ENCODE measurements at places on chromosomes 7 and 10.

DNA sequence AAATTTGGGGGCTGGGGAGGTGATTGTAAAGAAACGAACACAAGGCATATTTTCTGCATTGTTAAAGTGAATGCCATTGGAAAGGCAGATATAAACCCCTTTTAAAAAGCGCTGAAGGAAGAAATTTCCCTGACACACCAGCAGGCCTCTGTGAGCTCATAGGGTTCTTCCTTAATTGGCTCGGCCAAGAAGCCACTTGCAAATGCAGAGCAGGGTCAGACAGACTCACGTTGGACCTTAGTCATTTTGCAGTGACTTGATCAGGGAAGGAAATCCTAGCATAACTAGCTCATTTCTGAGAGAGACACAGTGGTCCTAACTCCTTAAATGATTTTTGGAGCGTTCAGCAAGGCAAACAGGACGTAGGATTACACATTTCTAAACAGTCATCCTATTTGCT lies 1461.4 kb downstream of the GATA3 start:
- no peak overlapping the region for H3K27ac ChIP-seq
- DNase-seq = no peak
- no peaks in the 10 kb centered on the region for H3K27me3 ChIP-seq
- H3K4me3 ChIP-seq = no peak overlapping the region
- H3K4me1 ChIP-seq = no peaks in the 10 kb centered on the region

DNA sequence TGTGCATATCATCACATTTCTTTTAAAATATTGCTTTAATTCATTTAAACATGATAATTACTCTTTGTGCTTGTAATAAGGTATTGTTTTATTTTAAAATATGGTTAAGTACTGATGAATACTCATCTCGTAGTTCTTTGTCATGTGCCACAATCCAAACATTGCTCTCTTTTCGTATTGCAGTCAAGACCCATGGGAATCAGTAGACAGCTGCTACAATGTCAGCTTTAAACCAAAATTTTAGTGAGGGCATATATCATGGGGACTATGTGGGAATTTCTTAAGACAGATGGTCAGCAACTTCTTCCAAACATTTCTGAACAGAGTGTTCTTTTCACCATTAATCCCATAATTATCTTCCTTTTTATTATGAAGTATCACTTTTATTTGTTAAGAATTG lies 77.2 kb upstream of the FZD1 start:
- H3K36me3 ChIP-seq = no peaks in the 10 kb centered on the region
- no peaks in the 10 kb centered on the region for H3K27me3 ChIP-seq
- H3K4me1 ChIP-seq = peaks cover 9% of the 10 kb centered on the region
- H3K27ac ChIP-seq = no peak overlapping the region
- DNase-seq = no peak
- H3K4me3 ChIP-seq = no peak overlapping the region

DNA sequence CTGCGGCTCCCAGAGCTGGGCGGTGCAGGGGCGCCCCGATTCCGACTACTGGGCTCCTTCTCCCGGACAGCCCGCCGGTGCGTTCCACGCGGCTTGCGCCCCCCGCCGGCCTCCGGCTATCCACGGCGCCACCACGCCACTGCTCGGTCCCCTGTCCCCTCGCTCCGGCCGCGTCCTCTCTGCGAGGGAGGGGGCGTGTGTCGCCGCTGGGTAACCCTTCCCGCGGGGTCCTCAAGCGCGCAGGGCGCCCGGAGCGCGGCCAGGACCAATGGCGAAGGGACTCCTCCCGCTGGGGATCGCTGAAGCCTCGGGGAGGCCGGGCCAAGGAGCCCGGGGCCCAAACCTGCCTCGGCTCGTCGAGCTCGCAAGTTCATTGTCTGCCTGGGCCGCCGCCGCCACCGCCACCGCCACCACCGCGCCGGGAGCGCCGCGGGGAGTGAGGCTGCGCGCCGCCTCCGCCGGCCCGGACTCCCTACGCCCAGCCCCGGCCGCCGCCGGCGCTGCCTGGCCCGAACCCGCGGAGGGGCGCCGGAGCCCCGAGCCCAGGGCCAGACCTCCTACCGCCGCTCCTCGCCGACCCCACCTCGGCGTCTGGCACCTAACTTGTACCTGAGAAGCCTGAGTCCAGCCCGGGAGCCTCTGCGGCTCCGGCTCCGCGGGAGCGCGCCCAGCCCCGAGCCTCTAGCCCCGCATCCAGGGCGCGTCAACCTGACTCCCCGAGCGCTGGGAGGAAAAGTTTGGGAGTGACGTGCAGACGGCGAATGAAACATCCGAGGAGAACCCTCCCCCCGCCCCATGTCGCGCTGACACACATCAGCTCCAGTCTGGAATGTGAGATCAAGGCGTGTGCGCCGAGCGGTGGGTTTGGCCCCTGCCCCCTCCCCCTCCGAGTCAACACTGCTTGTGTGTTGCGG lies at the start of gene CHST15:
Gene CHST15 (minus strand): TSS at position 739 of the 914 bp plus-strand sequence. CDS start 47,386 bp downstream, outside the sequence.
- H3K4me1 ChIP-seq = no peaks in the 10 kb centered on the region
- no peaks in the 10 kb centered on the region for H3K36me3 ChIP-seq
- H3K27ac ChIP-seq = no peak within 1 kb of the TSS

GRCh38 chr10:15146366-15146765 lies 22.1 kb downstream of the NMT2 start:
- H3K36me3 ChIP-seq = no peaks in the 10 kb centered on the region
- no peak overlapping the region for H3K4me3 ChIP-seq
- no peak for DNase-seq
- no peaks in the 10 kb centered on the region for H3K4me1 ChIP-seq
- no peak overlapping the region for H3K27ac ChIP-seq

- H3K27me3 ChIP-seq = no peaks in the 10 kb centered on the region
- no peaks in the 10 kb centered on the region for H3K4me1 ChIP-seq
- H3K4me3 ChIP-seq = no peak overlapping the region
- H3K36me3 ChIP-seq = no peaks in the 10 kb centered on the region
- no peak overlapping the region for H3K27ac ChIP-seq
Measured at GRCh38 chr10:77756319-77757232, 119.0 kb upstream of the KCNMA1 start.

DNA sequence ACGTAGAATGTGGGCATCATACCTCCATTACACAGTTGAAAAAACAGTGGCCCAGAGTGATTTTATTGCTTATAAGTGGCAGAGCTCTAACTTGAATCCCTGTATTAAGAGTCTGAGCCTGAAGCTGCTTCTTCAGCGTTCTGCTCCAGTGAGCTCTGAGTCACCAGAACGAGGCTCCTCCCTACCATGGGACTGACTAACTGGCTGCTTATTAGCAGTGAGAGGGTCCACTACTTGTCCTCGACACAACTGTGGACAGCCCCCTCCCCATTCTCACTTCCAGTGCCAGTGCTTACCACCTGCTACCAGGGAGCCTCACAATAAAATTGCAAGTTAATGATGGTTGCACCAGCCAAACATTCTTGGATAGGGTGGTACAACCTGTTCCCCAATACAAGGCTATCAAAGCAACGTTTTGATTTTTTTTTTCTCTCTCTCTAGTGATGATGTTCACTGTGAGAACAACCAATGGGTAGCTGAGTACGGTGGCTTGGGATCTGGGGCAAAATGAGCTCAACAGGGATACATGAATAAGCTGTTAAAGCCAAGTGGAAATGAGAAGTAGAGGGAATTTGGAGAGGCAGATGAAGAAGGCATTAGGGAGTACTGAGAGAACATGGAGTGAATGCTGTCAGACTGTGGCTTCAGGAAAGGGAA lies 2.7 kb upstream of the NRG3 start:
- H3K36me3 ChIP-seq = no peaks in the 10 kb centered on the region
- peaks cover 11% of the 10 kb centered on the region for H3K27me3 ChIP-seq
- H3K4me3 ChIP-seq = no peak overlapping the region
- no peak for DNase-seq
- H3K27ac ChIP-seq = no peak overlapping the region
- no peaks in the 10 kb centered on the region for H3K4me1 ChIP-seq

GRCh38 chr10:110566472-110567200 lies 859 bp upstream of the SMC3 start:
- H3K27me3 ChIP-seq = no peaks in the 10 kb centered on the region
- H3K4me1 ChIP-seq = peaks cover 5% of the 10 kb centered on the region
- H3K27ac ChIP-seq = peak overlapping the region; percentile 75
- peak overlapping the region; percentile 77 for H3K4me3 ChIP-seq

DNA sequence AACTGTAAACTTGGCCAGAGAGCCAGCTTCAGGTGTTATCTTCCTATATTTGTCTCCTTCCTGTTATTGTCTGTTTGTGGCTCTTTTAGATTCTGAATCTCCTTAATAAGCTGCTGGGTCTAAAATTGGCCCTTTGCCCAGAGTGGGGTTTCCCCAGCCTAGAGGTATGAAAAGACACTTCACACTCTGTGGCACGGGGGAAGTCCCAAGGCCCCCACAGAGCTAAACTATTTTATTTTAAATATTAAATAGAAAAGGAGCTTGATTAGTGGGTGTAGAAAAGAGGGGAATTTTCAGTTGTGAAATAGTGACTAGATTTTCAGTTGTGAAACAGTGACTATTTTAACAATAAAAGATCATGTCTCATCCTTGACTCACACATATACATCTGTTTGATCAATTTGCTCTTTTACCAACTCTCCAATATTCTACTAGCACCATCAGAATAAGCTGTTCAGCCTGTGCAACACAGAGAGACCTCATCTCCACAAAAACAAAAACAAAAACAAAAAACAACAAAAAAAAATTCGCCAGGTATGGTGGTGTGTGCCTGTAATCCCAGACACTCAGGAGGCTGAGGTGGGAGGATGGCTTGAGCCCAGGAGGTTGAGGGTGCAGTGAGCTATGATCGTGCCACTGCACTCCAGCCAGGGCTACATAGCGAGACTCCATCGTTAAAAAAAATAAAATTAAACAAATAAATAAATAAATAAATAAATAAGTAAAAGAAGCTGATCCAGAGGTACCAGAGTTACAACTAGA lies 24.9 kb upstream of the ADO start:
- no peaks in the 10 kb centered on the region for H3K4me1 ChIP-seq
- H3K4me3 ChIP-seq = no peak overlapping the region
- no peak overlapping the region for H3K27ac ChIP-seq
- peak; percentile 4 for DNase-seq
- peaks cover 9% of the 10 kb centered on the region for H3K27me3 ChIP-seq
- no peaks in the 10 kb centered on the region for H3K36me3 ChIP-seq

- no peaks in the 10 kb centered on the region for H3K36me3 ChIP-seq
- peak; percentile 33 for DNase-seq
- H3K4me1 ChIP-seq = no peaks in the 10 kb centered on the region
- H3K27me3 ChIP-seq = no peaks in the 10 kb centered on the region
Measured at GRCh38 chr10:80664071-80664680, 126.5 kb downstream of the SH2D4B start.

GRCh38 chr10:97062046-97062445 lies 123.7 kb downstream of the SLIT1 start:
- H3K27ac ChIP-seq = no peak overlapping the region
- no peaks in the 10 kb centered on the region for H3K4me1 ChIP-seq

GRCh38 chr10:7738536-7739407 lies 35.7 kb downstream of the ITIH2 start:
- no peak overlapping the region for H3K27ac ChIP-seq
- H3K4me3 ChIP-seq = no peak overlapping the region
- H3K36me3 ChIP-seq = no peaks in the 10 kb centered on the region
- no peaks in the 10 kb centered on the region for H3K4me1 ChIP-seq
- no peak for DNase-seq

- peak overlapping the region; percentile 10 for H3K27ac ChIP-seq
- peaks cover 10% of the 10 kb centered on the region for H3K4me1 ChIP-seq
- no peaks in the 10 kb centered on the region for H3K27me3 ChIP-seq
- peak; percentile 26 for DNase-seq
- H3K4me3 ChIP-seq = peak overlapping the region; percentile 45
Measured at GRCh38 chr7:75638594-75639070, 100.1 kb downstream of the HIP1 start.

DNA sequence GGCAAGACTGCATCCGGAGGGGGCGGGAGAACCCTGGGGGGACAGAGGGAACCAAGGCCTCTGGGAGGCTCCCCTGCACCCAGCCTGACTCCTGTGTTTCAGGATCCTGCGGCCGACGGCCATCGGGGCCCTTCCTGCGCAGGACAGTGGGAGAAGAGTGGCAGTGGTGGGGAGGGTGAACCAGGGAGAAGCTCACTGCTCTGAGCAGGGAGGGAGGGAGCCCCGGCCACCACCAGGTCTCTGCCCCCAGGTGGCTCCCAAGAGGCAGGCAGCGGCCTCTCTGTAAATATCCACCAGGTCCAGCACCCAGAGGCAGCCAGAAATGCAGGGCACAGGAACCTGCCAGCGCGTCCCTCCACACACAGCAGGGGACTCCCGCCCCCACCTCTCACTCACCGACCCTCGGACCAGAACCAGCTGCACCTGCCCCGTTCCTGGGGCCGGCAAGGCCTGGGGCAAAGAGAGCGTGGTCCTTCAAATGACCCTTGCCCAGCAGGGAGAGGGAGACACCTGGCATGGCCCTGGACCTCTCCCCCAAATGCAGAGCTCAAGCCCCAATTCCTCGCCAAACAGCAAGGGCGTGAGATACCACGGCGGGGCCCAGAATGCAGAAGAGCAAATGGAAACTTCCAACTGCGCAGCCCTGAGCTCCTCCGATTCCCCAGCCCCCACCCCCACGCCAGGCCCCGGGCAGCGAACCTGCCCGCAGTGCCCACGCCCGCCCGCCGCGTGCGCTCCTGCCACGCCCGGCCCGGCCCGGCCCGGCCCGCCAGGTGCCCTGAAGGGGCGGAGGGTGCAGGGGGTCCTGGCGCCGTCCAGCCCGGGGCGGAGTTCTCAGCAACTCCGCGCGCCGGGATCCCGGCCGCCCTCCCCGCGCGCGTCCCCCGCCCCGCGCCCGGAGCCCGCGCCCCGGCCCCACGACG lies 805 bp downstream of the RASGEF1A start:
- H3K36me3 ChIP-seq = no peaks in the 10 kb centered on the region
- no peak overlapping the region for H3K27ac ChIP-seq
- H3K4me3 ChIP-seq = no peak overlapping the region
- H3K4me1 ChIP-seq = no peaks in the 10 kb centered on the region

GRCh38 chr7:88071994-88072714 lies 138.1 kb downstream of the ADAM22 start:
- no peaks in the 10 kb centered on the region for H3K27me3 ChIP-seq
- no peaks in the 10 kb centered on the region for H3K36me3 ChIP-seq
- H3K4me3 ChIP-seq = no peak overlapping the region
- no peak for DNase-seq
- H3K4me1 ChIP-seq = no peaks in the 10 kb centered on the region

DNA sequence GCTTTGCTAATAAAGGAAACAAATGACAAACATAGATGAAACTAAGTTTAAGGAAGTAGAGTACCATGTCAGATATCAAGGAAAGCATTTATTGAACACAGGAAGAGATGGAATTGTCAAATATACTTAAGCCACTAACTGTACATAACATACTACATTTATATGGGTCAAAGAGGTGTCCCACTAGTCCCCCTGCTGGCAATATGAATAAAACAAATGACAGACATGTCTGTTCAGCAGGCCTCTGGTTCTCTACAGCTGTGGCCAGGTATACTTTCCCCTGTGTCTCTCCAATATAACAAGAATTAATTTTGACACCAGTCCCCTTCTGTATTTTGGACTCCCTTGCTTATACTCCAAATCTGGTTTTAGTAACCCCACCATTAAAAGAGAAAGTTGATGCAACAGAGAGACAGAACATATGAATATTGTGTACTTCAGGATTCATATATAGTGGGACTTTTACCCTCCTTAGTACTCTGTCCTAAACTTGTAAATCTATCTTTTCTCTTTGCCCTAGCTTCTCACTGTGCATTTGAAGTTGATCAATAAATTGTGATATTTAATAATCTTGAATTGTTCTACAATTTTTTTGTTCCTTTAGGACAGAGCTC lies 42.9 kb downstream of the CD36 start:
- H3K4me1 ChIP-seq = no peaks in the 10 kb centered on the region
- no peaks in the 10 kb centered on the region for H3K36me3 ChIP-seq
- no peak overlapping the region for H3K27ac ChIP-seq
